ENCODE measurements at places on chromosomes 12 and 14.

GRCh38 chr12:75505706-75506312 is 5.6 kb downstream of the KRR1 start:
- no peak for DNase-seq

GRCh38 chr12:24797901-24798300 is 151.0 kb downstream of the BCAT1 start:
- no peak for DNase-seq

GRCh38 chr12:83629931-83630330 is 943.2 kb downstream of the TMTC2 start:
- DNase-seq, result no peak

DNA sequence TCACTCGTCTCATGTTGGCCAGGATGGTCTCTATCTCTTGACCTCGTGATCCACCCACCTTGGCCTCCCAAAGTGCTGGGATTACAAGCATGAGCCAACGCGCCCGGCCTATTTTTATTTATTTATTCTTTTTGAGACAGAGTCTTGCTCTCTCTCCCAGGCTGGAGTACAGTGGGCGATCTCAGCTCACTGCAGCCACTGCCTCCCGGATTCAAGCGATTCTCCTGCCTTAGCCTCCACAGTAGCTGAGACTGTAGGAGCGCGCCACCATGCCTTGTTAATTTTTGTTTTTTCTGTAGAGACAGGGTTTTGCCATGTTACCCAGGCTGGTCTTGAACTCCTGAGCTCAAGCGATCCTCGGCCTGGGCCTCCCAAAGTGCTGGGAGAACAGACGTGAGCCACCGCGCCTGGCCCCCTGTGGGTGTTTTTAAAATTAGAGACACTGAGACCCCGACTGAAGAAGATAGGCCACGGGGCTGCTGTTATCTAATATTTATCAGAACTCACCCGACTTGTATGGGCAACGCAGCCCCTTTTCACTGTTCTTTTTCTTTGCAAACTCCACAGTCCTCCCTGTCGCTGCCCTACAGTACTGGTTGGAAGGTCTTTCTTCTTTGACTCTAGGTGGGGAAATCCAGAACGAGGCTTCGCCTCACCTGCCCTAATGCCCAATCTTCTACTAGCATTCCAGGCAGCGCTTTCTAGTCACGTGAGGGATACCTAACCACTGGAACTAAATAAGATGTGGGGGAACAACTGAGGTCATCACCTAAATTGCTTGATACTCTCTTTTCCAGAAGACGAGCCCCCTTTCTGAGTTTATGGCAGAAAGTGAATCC is 1.4 kb upstream of the GABARAPL1 start:
- DNase-seq, result no peak

DNA sequence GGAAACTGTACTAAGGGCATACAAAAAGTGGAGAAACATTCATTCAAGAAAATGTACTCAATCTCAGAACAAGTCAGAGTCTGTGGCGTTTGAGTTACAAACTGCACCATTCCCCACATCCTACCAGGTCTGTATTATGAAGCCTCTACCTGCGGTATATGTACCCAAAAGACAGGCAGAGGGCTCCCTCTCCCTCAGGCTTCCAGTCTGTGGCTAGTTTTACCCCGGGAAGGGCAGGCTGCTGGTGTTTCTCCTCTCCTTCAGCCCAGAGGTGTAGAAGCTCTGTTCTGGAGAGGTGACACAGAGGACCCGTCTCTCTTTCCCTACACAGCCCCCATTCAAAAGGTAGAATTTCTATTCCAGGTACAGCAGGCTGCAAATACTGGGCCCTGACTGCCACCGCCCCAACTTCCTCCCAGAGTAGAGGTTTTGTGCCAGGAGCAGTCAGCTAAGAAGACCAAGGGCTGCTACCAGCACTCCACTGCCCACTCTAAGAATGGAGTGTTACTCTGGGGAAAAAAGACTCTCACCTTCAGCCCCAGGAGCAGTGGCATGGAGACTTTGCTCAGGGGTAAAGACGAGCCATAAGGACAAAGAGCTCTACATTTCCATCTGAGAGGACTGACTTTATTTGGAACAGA is 39.4 kb downstream of the PARP11 start:
- no peak for DNase-seq

- DNase-seq, result no peak
Observed at GRCh38 chr14:80419345-80419744, 208.0 kb upstream of the DIO2 start.

DNA sequence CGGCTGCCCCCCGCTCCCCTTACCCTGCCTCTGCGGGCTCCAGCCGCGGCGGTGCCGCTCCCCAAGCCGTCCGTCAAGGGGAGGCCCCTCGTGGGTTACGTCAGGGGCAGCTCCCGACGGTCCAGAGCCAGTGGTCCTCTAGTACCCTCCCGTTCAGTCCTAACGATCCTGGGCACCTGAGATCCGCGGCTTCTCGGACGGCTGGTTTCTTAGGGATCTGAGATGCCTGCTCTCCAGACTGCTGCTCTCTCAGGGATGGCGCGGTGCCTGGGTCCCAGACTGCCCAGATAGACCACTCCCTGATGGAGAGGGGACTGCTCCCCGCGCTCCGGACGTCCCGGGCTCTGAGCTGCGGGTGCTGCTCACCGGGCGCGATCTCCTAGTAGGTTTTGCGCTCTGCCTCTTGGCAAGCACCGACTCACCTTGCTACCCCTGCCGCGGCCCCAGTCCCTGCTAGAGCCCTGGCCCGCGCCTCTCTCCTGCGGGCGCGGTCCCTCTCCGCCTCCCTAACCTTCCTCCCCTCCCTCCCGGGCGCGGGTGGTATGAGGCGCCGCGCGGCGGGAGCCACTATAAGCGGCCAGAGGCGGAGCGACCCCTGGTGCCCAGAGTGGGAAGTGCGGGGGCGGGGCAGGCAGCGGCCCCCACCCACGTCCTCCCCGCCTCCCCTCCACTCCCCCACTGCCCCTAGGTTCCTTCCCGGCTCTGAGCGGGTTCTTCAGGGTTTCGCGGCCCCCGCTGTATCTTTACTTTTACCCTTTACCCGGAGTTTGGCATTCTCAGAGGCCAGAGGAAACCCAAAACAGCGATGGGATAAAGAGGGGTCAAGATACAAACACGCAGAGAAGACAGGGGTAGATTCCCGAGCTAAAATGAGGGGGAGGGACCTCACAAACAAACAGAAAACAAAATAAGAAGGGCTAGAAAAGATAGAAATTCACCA is at the start of gene C1QL4:
C1QL4 (minus strand) TSS at position 544 of the 940 bp plus-strand sequence. CDS start 711 bp downstream, outside the sequence.
- no peak for DNase-seq

Data from HS-27A (cell line).